ENCODE measurements at places on chromosomes 5 and 9.

GRCh38 chr5:181246276-181247049, 2.8 kb upstream of the RACK1 start:
- DNase-seq, result peak; percentile 76

- DNase-seq, result no peak
Observed at GRCh38 chr5:154390096-154390495, 55.7 kb upstream of the SAP30L start.

- DNase-seq, result no peak
Observed at GRCh38 chr5:132591145-132591544, 34.4 kb downstream of the RAD50 start.

DNA sequence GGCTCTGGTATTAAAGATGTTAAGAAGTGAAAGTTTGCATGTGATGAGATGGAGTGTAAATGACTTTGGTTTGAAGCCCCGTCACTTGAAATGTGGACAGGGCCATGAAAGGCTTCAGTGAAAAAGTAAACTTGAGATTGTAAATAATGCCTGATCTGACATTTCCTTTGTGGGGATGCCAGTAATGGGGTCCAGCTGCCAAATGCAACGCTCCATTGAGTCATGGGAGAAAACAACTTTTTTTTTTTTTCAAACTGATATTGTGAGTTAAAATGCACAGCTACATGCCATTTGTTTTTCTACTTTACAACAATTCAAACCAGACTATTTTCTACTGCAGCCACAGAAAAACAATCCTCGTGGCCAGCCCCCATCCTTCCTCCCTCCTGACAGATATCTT, 327.0 kb upstream of the TNC start:
- DNase-seq, result no peak

DNA sequence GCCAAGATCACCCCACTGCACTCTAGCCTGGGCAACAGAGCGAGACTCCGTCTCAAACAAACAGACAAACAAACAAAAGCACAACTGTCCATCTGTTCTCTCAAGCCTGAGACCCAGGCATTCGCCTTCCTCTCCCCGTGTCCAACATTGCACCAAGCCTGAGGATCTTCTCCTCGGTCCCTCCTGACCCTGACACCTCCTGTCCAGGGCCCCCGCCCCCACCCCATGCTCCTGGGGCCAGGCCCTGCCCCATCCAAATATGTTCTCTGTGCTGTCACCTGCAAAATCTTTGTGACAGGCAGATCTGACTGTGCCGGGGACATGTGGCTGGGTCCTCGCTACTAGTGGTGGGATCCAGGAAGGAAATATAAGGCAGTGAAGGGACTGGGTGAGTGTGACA, 33.4 kb upstream of the UNC5A start:
- DNase-seq, result no peak

Measured in activated T-cell treated with anti-CD3 and anti-CD28 coated beads for 24 hours (primary cell).